ENCODE measurements at places on chromosomes 13 and 19.

- no peak for DNase-seq
Measured at GRCh38 chr19:13975870-13976269, 23.6 kb downstream of the DCAF15 start.

DNA sequence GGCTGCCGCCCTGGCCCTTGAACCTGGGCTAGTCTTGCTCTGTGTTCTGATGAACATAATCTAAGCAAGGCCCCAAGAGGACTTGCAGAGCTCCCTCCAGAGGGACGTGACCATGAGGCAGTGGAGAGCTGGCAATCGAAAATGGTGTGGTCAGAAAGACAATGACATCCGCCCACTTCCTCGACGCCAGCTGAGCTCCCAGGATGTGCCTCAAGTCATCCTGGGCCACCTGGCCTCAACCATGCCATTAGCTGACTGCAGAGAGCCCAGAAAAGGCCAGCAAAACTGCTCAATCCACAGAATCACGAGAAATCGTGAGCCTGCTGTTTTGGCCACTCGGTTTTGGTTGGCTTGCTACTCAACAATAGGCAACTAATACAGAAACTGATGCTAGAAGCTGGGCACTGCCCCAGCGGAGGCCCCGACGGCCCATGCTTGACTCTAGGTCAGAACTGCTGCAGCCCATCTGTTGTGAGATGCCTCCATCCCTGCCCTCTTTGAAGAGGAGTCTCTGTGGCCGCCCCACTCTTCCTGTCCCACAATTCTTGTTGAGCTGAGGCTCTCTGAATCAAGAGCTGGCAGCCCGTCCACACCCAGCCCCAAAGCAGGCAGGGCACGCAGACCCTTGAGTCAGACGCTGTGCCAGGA, 53.3 kb downstream of the STK24 start:
- DNase-seq = peak; percentile 60

- no peak for DNase-seq
Measured at GRCh38 chr19:16779539-16780163, 49.5 kb upstream of the SIN3B start.

GRCh38 chr13:88472316-88472715, 801.1 kb downstream of the SLITRK5 start:
- no peak for DNase-seq

DNA sequence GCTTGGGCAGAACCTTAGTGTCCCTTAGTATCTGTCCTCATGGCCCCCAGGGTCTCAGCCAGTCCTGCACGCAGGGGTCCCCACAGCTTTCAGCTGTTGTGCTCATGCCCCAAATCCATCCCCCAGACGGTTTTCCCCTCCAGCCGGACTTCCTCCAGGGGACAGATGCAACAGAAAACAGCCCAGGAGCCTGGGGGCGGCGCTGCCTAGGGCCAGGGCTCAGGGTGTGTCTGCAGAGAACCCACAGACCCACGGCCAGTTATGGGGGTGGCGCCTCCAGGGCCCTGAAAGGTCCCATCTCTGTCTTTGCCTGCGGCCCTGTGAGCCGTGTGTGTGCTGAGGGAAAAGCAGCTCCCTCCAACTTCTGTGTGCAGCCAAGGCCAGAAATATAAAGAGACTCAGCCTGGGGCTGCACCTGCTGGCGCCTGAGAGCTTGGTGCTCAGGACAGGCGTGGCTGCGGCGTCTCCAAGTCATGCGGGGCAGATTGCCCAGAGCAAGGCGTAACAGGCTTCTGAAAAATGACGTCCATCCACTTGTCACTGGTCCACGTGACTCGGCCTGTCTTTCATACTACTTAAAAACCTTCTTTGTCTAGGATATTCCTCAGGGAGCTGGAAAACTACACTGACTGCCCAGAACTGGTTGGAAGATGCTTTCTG, 22.1 kb upstream of the F7 start:
- no peak for DNase-seq

DNA sequence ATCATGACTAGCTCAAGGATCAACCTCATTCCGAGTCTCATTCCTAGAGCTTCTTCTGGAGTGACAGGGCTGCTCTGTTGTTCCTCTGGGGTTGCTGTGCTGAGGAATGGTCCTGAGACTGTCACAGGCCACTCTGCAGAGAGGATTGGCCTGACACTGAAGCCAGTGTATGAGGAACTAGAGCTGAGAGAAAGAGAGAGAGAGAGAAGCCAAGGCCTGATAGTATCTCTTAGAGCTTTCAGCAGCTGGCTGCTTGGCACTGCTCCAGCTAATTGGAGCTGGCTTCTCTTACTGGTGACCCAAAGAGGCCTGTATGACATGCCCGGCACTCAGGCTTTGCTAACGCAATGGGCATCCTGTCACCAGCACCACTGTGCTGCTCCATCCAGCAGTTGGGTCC, 73.4 kb upstream of the FLT1 start:
- DNase-seq = no peak

DNA sequence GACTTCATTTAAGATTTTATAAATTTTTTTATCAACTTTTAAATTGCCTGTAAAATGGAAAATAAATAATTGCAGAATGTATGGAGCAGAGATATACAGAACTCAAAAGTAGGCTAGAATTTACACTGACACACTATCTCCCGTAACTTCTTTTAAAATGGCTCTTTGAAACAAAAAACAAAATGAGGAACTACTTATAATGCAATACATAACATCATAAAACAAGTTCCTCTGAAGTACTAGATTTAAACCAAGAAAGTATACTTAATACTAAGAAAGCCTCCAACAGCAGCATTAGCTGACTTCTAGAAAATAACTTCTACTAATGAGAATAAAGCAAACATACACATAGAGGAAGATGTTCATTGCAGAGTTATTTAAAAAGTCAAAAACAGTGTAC, 17.0 kb downstream of the RBM26 start:
- no peak for DNase-seq

- DNase-seq = peak; percentile 44
Measured at GRCh38 chr19:11463391-11463790, 17.5 kb downstream of the ELAVL3 start.

DNA sequence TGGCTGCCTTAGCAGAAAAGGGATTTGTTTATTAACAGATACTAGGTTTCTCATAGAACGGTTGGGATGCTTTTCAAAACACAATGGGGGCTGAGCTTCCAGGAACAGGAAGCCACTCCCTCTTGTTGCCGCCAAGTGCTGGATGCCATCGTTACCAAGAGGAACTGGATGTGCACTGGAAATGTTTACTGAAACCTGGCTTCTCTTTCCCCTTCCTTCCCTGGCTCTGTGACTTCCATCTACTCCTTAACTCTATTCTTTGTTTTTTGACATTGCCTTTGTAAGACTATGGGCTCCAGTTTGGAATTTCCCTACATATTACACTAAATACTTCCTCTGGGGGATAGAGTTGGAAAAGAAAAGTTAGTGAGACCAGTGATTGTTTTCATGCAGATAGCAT, 11.7 kb upstream of the KL start:
- DNase-seq = no peak

- no peak for DNase-seq
Measured at GRCh38 chr19:5281588-5281987, 59.0 kb downstream of the PTPRS start.

DNA sequence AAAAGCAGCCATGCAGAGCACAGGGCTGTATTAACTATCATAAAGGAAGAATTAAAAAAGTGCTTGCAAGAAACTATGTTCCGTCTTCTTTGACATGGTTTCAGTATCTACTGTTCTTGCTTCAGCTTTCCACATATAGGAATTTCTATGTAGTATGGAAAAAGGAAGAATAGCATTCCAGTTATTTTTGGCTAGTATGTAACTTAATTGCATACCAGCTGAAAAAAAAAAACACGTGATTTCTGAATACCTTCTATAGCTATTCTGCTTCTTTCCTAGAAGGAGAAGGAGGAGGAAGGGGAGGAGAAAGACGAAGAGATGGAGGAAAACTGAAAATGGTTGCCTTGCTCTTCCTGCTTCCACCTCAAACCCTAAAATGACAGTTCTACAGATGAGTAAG, 619.0 kb downstream of the KCTD12 start:
- no peak for DNase-seq

DNA sequence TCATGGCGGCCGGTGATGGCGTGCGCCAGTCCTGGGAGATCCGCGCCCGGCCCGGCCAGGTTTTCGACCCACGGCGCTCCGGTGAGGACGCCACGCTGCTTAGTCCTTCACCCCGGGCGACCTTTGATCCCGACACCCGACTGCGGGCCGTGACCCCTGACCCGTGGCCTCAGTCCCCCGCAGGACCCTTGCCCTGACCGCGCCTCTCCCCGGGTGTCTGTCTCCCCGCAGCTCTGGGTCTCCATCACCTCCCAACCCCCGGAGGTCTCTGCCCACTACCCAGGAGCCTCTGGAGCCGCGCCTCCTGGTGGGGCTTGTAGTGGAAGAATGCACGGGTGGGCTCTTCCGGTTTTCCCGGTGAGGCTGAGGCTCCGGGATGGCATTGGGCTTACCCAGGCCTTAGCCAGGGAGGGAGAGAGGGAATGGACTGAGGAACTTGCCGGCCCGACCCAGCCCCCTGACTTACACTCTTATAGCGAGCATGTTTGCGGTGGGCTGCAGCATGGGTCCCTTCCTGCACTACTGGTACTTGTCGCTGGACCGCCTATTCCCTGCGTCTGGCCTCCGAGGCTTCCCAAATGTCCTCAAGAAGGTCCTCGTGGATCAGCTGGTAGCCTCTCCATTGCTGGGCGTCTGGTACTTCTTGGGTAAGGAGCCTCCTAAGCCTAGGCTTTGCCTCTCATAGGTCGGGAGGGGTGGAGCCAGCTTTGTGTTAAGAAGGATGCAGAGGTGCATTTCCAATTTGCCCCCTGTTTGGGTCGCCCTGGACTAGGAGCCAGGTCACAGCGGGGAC, 566 bp downstream of the MPV17L2 start:
- DNase-seq = no peak

- no peak for DNase-seq
Measured at GRCh38 chr13:29844441-29844840, 6.0 kb downstream of the UBL3 start.

GRCh38 chr13:100211016-100211710, 122.3 kb downstream of the PCCA start:
- no peak for DNase-seq

DNA sequence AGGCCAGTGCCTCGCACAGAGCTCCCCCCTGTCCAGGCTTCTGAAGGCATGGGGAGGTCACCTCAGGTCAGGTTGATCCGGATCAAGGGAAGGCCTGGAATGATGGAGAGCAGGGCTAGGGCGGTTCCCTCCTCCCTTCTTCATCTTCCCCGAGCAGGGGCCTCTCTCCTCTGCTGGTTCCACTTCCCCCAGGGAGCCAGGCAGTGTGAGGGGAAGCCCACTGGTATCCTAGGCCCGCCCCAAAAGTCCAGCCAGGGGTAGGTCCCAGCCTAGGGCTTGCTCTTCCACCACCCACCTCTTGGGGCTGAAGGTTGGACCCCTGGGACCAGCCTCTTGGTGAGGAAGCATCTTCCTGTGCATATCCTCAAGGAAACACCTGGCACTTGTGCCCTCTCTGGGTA, 16.4 kb upstream of the PRR19 start:
- DNase-seq = peak; percentile 11

GRCh38 chr13:38530492-38530891, 156.4 kb upstream of the FREM2 start:
- no peak for DNase-seq

DNA sequence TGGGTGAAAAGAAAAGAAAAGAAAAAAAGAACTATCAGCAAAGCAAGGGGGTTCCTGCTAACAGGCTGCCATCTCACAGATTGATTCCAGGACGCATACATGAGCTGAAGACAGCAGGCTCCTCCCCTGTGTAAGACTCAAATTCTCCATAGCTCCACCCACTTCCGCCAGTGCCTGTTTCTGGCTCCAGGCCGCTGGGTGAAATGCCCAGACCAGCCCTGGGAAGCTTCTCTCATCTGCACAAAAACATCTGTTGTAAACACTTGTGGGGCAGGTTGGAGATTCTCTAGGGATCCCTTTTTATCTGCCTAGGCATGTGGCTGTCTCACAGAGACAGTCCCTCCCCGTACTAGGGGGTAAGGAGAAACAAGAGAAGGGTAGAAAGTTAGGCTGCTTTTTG, 1054.4 kb upstream of the SPRY2 start:
- DNase-seq = no peak

- peak; percentile 43 for DNase-seq
Measured at GRCh38 chr19:45515081-45515624, 7.9 kb downstream of the VASP start.

DNA sequence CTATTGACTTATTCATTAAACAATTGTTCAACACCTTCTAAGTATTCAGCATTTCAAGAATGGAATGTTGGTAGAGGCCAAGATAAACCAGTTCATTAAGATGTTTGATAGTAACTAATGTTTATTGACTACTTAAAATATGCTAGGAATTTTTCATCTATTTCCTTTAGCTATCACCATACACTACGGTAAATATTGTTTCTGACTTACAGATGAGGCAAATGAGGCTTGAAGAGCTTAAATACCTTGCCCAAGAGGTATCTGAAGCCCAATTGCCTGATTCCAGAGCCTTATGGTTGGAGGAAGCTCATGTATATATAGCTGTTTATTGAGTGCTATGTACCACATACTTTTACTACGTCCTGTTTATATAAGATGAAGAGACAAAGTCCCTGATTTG, 286.2 kb downstream of the NDFIP2 start:
- DNase-seq = no peak

- DNase-seq = peak; percentile 30
Measured at GRCh38 chr19:6292006-6292405, 12.2 kb upstream of the MLLT1 start.

GRCh38 chr13:114112826-114113322, 19.5 kb downstream of the RASA3 start:
- DNase-seq = peak; percentile 10

GRCh38 chr13:22111152-22111783, 440.4 kb downstream of the FGF9 start:
- DNase-seq = no peak

GRCh38 chr19:40502081-40502480, 35.3 kb downstream of the SPTBN4 start:
- DNase-seq = no peak

DNA sequence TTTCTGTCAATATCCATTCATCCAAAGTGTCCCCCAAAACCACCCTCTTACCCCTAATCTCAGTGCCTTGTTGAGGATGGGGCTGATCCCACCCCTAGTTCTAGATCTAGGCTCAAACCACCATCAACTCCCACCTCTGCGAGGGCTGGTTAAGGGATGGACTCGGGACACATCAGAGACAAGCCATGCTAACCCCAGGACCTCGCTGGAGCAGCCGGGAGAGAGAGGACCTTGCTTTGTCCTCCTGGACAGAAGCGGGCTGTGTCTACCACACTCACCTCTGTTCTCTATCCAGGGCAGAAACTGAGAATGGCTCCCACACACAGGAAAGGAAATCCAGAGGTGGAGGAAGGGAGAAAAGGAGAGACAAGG, 90.8 kb upstream of the UQCRFS1 start:
- DNase-seq = no peak

DNA sequence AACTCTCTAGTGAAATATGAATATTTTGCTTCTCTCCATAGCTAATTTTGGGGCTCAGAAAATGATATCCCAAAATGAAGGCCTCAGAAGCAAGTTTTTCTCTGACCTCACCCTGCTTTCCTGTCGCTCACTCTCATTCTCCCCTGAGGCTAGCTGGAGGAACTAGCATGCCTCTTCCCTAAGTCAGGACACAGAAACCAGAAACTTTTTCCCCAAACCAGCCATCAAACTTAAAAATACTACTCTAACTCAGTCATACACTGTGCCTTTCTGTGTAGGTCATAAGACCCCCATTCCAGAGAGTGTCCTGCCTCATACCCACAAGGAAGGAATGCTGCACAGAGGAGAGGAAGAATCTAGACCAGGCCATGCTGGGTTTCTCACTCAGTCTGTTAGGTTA, 329.6 kb downstream of the PCDH20 start:
- no peak for DNase-seq
